Astrocyte of the hippocampus (primary cell): ENCODE measurements at places on chromosomes 6 and 20.

GRCh38 chr6:19802656-19803055, 34.5 kb upstream of the ID4 start:
- no peak for DNase-seq

DNA sequence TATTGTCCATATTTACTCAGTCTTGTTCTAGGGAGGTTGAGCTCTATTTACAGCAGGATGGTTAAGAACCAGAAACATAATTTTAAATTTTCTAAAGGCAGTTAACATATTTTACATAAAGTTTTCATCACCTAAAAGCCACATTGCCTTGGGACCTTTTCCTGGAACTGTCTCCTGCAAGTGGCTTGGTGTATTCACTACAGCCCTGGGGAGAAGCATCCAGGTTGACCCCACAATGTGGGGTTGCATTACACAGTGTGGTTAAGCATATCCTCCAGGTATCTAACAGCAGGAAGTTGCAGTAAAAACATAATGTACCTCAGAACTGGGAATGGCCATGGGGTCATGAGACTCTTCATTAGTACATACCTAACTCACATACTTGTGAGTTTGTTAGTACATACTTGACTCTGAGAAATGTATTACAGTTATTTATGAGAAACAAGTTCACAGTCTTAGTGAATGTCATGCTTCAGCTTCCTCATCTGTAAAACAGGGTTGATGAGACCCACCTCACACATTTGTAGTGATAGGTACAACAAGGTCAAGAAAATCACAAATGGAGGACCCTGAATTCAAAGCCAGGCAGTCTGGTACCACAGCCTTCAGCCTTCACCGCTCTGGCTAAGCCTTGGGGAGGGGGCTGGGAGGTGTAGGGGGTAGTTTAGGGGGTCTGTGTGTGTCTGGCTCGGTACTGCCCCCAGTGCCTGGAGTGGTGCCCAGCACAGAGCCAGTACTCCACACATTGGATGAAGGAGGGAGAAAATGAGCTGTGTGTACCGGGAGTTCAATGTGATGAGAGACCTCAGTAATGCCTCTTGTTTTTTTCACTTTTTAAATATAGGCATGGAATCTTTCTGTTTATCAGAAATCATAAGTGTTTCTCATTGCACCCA, 52.9 kb downstream of the KAT14 start:
- no peak for DNase-seq

DNA sequence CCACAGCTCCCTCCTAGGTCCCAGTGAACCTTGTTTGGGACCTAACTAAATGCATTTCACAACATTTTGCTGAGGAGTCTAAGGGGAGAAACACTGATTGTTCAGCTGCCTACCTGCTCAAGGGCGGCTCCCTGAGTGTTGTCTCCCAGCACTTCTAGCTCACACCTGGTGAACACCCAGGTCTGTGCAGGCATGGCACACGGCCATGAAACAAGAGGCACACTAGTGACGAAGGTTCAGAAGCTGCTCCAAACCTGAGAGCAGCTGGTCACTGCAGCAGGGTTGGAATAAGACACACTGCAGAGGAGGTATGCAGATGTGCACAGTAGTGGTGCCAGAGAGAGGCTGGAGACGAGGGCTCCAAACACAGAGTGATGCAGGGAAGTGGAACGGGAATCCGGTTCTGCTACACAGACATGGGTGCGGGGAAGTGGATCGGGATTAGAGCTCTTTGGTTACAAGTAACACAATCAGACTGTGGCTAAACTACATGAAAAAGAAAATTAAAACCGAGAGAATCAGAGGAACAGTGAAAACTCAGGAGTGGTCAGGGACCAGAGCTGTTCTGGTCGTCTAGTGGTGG, 486.1 kb upstream of the CDH4 start:
- no peak for DNase-seq

- DNase-seq: no peak
Observed at GRCh38 chr6:79512014-79512413, 25.2 kb downstream of the LCA5 start.

- peak; percentile 84 for DNase-seq
Observed at GRCh38 chr6:34934516-34934915, 45.5 kb downstream of the ANKS1A start.

GRCh38 chr20:38197217-38197616, 32.1 kb upstream of the TGM2 start:
- no peak for DNase-seq

DNA sequence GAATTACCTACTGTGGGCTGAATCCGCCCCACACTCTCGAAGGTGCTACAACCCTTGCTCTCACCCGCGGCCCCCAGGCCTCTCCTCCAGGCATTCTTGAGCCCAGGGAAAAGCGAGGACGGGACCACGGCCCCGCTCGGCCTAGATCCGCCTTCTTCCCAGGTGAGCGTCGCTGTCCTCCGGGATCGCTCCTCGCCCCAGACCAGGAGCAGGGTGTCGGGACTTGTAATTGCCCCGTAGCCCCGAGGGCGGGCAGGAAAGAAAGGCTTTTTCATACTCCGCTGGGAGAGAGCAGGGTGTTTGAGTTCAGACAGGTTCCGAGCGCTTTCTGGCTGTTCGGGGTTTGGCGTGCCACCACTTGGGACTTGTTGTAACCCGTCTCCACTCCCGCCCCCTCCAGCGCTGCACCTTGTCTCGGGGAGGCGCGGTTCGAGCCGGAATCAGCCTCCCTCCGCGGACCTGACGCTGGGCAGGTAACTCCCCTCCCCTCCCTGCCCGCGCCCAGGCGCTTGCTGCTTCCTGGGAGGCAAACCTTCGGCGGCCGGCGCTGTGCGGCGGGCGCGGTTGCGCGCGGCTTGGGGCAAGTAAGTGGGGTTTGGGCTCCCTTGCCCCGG, at the start of gene FAM83B:
Gene FAM83B, plus strand, starts transcription at position 529 of the 614 bp plus-strand sequence. CDS start 23,476 bp downstream, outside the sequence.
- DNase-seq: peak; percentile 42

DNA sequence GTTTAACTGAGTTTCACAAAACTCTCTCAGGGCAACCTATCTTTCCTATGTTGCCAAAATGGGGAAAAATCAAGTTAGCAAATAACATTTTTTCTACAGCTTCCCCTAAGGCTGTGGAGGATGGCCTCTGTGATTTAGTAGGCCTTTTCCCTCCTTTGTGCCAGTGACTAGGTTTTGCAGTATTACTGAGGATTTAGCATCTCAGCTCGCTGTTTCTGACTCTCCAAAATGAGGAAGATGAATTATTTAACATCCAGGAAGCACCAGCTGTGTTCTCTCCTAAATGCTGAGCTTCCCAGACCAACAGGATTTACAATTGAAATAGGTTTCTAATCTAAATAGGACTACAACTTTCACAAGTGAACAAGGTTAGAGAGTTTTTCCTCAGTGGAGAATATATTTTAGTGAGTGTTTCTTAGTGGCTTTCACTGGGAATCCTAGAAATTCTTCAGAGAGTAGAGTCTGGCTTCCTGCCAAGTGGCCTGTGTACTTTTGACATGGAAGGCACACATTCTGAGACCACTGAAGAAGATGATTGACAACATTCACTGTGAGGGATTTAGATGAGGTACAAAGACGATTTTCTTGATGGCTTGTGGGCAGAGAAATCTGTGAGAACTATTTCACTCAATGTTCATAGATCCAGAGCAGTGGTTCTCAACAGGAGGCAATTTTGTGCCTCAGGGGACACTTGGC, 62.4 kb downstream of the PTCHD4 start:
- DNase-seq: peak; percentile 28

GRCh38 chr6:158907931-158908330, 88.8 kb upstream of the EZR start:
- DNase-seq: no peak

DNA sequence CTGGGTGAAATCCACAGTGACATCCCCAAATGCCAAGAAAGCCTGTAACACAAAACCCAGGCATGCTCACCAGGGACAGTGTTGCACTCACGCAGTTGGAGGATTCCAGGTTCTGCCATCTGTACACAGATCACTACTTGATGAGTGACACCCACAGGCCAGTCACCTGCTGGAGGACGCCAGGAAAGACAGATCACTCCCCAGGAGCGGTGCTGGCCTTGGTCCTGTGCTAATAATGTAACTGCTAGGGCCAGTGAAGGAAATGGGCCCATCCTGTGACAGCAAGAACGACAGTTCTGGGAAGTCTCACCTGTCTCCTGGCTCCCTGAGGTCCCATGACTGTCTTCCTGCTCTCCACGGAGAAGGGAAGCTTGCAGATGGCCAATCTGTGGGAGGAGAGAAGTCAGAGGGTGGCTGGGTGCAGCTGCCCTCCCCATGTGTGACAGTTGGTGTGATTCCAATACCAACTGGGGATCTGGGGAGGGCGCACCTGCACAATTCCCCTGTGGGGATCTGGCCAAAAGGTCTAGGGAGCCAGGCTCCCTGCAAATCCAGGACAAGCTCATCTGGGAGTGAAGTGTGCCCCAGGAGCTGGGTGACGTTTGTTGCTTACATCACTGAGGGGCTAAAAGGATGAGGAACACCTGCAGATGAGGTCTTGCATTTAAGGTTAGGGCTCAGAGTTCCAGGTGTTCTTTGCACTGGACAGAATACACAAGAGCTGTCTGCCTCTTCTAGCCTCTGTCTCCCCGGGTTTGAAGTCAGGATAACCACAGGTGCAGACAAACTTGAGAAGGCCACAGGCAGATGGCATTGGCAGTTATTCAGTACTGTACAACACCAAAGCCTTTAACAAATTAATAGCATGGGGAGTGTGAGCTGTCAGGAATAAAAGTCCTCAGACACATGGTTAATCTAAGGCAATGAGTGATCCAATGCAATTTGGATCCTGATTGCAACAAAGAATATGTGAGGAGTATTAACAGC, 10.3 kb downstream of the ZNF337 start:
- DNase-seq: no peak
